ENCODE measurements at places on chromosomes 6 and 20.

GRCh38 chr6:81995548-81996289 lies 243.2 kb upstream of the TENT5A start:
- no peak for DNase-seq

DNA sequence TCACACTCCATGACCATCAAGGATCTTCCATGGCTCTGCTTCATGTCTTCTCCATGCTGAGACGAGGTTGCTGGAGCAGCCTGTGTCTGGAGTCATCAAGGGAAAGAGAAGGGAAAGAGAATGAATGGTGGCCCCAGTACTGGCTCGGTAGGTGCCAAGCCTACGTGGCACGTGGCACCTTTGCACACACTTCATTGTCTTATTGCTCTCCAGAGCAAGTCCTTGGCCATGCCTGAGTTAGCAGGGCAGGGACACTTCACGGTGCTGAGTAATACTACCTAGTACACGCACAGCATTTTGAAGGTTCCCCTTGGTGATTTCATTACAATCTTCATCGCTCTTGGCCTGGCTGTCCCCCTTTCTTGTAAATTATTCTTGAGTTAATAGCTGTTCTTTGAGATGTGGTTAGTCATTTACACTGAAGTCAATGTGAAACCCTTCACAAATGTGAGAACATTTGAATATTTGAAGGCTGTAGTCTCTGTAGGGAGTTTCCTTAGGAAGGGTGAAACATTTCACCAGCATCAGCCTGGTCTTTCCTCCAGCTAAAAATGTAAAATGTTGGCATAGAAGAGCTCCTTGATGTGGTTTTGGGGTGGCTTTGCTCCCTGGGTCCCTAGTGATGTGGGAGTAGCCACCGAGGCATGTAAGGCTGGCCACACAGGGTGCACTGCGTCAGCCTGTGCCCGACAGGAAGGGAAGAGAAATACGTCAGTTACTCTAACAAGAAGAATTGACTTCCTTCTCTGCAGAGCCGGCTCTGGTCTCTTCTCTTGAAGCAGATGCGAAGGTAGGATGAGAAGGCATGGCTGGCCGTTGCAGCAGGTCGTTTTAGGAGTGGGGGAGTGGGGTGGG lies at the start of gene SYTL3:
SYTL3 (plus strand) TSS at position 766 of the 855 bp plus-strand sequence. CDS start 13,215 bp downstream, outside the sequence.
- DNase-seq: no peak

- no peak for DNase-seq
These were observed 44.9 kb downstream of the GJA10 start for GRCh38 chr6:89939144-89939543.

DNA sequence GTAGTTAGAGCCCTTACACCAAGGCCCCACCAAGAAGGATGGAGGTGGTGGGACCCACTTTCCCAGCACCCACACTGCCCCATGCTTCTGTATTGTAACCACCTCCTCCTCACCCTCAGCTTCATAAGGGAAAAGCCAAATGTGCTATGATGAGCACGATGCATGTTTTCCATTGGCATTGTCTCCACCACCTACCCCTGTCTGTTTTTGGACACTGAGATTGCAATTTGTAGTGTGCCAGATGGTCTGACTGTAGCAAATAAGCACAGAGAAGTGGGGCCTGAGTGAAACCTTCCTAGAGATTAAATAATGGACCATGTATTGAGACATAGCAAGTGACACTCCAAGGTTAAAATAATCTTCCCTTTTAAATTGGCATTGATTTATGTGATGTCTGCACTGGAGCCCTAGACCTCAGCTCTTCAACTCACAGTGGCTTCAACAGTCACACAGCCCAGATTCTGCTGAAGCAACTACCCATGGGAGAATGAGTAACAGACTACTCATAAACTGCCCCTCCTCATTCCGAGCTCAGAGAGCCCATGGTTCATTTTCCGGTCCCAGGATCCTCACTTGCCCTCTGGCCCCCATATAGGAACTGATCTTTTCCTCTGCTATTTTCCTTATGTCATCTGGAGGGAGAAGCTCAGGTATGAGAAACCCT lies 177.9 kb downstream of the COL9A1 start:
- DNase-seq: no peak

- no peak for DNase-seq
These were observed 88.4 kb downstream of the HFE start for GRCh38 chr6:26175428-26176181.

DNA sequence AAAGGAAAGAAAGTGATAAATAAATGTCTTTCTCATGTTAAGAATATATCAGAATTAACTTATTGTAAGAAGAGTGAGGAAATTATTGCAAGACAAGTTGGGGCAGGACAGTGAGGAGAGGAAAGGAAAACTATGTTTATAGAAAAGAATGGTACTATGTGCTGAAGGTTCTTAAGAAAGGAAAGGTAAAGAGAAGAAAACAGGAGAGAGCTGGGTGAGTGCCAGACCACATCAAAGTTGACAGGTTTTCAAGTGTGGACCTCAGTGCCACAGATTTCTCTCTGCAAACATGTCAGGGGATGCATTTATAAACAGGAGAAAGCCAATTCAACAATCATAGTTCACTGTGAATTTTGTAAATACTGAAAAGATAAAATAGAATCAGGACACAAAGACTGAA lies 439.2 kb downstream of the PKHD1 start:
- DNase-seq: no peak

All from renal cortex interstitium (tissue), 15 donors.